Activated naive CD8-positive, alpha-beta T cell treated with anti-CD3 and anti-CD28 coated beads for 36 hours (primary cell): ENCODE measurements at places on chromosomes 6 and 20.

GRCh38 chr6:69792292-69792691, 4.5 kb downstream of the LMBRD1 start:
- no peak for DNase-seq

DNA sequence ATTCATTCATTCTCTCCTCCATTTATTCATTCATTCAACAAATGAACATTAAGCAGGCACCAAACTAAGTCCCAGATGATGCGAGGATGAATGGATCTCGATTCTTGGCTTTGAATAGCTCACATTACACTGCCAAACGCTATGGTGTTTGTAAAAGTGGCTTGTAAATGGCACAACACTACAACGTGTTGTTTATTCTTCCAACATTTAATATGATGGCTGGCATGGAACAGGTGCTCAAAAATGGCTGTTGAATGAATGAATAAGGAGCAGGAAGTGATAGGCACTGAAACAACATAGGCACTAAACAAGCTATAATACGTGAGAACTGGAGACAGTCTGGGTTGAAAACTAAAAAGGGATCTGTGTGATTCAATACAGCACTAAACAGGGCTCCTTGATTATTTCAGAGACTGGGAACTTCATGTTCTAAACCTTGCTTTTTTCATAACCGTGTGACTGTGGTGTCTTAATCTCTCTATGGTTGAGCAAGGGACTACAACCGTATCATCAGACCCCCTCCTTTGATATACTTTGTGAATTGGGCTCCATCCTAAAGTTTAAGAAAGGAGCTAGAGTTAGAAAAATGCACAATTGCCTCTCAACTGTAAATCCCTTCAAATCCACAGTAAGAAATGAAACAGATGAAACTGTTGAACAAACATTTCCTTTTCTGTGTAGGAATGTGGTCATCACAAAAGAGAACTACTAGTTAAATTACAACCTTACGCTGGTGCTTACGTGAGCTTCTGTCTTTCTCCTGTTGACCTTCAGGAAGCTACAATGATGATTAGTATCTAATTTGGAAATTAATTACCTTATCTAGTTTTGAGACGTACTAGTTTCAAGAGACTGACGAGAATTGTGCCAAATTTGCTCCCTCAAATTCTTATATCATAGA, 16.9 kb upstream of the SLC16A10 start:
- DNase-seq = no peak

- DNase-seq = no peak
Measured at GRCh38 chr6:5936631-5937030, 70.1 kb downstream of the NRN1 start.

- DNase-seq = no peak
Measured at GRCh38 chr6:163354085-163354484, 60.4 kb upstream of the QKI start.

DNA sequence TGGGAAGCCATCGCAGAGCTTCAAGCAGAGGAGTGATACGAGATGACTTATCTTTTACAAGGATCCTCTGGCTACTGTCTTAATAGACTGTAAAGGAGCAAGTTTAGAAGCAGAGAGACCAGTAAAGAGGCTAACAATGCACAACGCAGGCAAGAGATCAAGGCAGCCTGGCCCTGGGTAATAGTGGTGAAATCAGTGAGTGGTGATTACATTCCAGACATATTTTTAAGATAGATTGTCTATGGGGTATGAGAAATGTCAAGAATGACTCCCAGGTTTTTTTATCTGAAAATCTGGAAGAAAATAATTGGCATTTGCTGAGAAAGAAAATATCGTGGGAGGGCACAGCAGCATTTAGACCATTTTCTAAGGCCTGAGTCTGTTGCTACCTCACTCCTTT, 213.6 kb upstream of the HTR1E start:
- DNase-seq = no peak

- DNase-seq = no peak
Measured at GRCh38 chr6:31908791-31909190, 6.9 kb upstream of the ZBTB12 start.

DNA sequence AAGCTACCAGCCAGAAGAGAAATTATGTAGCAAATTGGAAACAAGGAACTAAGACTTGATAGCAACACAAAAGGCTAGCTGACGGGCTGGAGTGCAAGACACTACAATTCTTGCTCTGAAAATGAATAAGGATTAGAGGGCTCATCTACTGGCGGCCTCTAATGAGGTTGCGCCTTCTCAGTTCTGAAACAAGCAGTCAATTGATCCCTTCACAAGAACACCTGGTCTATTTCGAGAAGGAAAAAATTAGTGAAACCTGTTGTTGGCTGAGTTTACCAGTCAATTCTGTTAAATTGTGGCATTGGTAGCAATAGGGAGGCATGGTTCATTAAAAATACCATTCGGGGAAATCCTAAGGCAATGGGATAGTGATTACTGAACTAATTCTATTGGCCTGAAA, 74.8 kb upstream of the JARID2 start:
- no peak for DNase-seq

DNA sequence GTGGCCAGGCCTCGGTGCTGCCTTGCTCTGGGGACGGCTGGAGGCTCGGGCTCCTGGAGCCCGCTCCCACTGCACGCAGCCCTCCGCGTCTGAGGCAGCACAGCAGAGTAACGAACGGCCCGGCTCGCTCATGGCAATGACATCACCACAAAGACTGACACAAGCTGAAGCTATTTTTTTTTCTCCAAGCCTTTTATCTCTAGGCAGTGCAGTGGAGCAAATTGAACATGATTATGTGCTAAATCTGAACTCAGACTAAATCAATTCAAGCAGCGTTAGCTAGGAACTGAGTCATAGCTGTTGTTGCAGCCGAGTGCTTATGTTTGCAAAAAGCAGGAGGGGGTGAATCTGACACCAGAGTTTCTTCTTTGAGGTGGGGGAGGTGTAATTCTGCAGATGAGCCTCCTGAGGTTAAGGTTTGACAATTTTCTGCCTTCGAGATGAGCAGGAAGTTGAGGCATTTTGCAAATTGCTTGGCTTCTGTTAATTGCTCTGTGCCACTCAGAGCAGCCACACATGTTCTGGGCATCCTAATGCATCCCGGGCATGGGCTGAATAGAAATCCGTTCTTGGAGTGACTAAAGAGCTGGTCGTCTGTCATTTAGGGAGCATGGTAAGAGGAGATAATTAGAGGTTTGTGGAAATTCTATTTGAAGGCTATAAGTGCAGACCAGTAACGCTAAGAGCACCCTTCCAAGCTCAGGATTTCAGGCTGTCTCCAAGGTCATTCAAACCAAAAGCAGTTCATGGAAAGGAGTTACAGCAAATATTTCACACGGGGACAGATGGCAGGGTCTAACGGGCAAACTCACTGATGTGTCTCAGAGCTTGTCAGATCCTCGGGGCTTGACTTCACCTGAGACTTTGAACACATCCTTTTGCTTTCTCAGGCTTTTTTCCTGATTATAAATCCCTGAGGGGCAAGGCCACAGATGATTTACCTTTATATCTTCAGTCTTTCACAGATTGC, 155.1 kb upstream of the ENPP5 start:
- DNase-seq = no peak

- DNase-seq = no peak
Measured at GRCh38 chr20:64082126-64082731, 2.0 kb downstream of the LKAAEAR1 start.

DNA sequence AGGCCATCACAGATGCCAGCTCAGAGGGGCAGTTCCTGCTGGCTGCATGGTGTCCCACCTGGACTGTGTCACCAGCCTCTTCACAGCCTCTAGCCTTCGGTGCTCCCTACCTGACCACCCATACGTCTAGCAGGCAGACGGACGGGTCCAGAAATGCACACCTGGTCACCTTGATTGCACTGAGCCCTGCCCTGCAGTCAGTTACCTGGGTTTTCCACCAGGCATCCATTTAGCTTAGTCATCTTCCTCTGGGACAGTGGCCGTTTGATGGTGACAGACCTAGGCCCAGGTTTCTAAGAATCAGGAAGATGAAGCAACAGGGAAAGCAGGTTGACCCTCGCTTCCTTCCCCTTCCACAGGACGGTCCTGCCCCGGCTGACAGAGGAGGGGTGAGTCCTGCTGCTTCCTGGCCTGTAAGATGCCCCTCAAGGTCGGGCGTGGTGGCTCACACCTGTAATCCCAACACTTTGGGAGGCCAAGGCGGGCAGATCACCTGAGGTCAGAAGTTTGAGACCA, 9.8 kb upstream of the BPI start:
- DNase-seq = no peak

GRCh38 chr6:106324726-106325335, 729 bp downstream of the ATG5 start:
- DNase-seq = no peak

DNA sequence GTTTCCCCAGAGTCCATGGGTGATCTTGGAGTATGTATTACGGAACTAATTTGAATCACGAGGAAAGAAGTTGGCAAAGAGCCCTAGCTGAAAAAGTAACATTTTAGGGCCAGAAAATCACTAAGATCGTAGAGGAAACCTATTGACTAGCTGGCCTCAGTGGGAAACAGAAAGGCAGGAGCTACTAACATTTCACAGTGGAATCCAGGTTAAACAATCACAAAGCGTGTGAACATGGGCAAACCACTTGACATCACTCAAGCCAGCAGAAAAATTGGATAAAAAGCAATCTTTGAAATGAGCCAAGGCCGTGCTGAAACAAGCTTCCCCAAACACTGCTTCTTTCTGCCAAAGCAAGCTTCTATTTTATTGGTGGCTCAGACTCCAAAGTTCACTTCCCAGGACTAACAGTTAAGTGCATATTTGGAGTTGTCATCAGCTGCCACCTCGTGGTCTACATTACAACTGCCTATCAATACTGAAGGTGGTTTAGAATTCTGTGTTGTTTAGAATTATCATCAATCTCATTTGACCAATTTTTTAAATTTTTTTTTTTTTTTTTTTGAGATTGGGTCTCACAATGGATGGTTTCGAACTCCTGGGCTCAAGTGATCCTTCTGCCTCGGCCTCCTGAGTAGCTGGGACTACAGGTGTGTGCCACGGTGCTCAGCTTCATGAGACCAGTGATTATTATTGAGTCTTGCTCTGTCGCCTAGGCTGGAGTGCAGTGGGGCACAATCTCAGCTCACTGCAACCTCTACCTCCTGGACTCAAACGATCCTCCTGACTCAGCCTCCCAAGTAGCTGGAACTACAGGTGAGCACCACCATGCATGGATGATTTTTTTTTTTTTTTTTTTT, 10.6 kb downstream of the RPS10 start:
- no peak for DNase-seq

DNA sequence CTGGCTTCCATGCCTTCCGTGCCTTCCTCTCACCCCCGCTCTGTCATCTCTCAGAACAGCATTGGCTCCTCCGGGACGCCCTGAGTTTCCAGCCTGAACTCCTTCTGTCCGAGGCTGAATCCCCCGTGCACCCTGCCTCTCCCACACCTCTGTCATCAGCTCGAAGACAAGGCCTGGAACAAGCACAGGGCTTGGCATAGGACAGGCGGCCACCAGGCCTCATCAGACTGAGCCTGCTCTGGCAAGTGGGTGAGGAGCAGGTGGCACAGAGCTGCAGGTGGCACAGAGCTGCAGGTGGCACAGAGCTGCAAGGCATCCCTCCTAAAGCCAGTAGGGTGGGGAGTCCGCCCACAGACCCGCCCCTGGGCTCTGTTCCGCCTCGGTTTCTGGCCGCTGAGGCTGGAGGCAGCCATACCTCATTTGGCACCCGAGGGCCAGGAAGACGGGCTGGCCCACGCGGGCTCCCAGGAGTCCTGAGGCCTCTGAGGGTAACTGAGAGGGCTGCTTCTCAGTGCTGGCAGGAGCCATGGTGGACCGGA, 60.2 kb downstream of the EZR start:
- no peak for DNase-seq

GRCh38 chr6:27288136-27289044, 23.7 kb downstream of the POM121L2 start:
- no peak for DNase-seq

GRCh38 chr6:166776571-166776970, 149.5 kb upstream of the RPS6KA2 start:
- DNase-seq = no peak

GRCh38 chr20:44187054-44187771, at the start of gene JPH2:
Gene JPH2, minus strand, starts transcription at chr20:44187188. Its CDS starts 483 bp downstream, at chr20:44186705.
- no peak for DNase-seq

GRCh38 chr6:4253604-4254231, 118.3 kb upstream of the ECI2 start:
- no peak for DNase-seq

DNA sequence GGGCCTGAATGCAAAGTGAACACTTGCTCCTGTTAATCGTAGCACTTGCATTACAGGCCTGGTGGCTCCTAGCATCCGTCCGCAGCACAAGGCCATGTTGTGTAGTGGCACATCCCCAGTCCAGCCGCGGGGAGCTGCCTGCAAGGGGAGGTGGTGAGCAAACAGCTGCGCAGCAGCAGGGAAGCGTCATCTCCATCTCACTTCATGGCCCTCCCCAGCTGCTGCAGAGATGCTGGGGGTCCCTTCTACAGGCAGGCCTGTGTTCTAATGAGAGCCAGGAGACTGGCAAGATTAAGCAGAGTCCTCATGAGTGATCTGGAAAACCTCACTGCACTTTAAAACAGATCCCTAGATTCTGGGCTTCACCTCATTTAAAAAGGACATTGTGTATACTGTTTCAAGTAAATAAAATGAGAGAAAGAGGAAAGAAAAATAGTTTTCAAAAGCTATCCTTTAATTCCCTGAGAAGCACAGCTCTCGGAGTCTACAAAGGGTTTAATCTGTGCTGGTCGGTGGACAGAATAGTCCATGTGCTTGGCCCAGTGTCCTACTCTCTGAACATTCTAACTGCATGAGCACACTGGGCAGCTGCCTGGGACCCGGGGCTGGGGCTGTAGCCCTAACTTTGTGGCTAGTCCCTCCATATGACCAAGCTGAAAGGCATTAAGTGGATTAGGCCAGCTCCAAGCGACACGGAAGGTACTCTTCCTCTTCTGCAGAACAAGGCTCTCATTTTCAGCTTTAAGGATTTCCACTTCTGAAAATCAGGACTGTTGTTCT, 125.8 kb downstream of the LY86 start:
- no peak for DNase-seq

DNA sequence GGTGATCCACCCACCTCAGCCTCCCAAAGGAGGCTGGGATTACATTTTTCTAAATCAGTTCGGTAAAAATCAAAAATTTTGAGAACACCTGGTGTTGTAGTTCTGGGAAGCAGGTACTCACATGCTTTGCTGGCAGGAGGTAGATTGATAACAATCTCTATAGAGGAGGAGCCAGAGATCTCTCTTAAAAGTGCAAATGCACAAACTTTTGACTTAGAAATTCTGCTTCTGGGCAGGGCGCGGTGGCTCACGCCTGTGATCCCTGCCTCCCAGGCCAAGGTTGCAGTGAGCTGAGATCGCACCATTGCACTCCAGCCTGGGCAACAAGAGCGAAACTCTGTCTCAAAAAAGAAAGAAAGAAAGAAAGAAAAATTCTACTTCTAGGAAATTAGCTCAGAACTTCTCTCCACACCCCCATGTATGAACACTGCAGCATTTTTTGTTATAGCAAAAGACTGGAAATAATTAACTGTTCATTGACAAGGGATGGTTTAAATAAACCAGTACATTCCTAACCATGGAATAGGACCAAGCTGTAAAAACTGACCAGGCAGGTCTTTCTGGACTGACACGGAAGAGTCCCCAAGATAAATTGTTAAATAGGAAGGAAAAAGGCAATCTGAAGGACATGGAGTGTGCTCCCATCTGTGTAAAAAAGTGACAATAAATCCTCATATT, 14.4 kb upstream of the TRIB3 start:
- DNase-seq = no peak

GRCh38 chr20:52130406-52130805, 61.2 kb downstream of the ZFP64 start:
- DNase-seq = no peak
